Colonic mucosa (tissue), 4 donors: ENCODE measurements at places on chromosomes 2 and 18. TPM values are rescaled to one million over a fixed set of nuclear protein-coding genes. Genes with fewer than 3 reads are reported as not detected.

PPM1B gene
- total RNA-seq: 50.8 TPM

FAM210A gene
- total RNA-seq: 31.0 TPM

THUMPD2 gene
- total RNA-seq: 8.3 TPM

PTGR3 gene
- 59.1 TPM for total RNA-seq

GRCh38 chr2:134553657-134554056 lies 165.1 kb downstream of the TMEM163 start:
- H3K27me3 ChIP-seq: no peaks in the 10 kb centered on the region
- no peak for DNase-seq
- no peaks in the 10 kb centered on the region for H3K36me3 ChIP-seq
- no peaks in the 10 kb centered on the region for H3K4me1 ChIP-seq
- H3K4me3 ChIP-seq: no peak overlapping the region
- H3K27ac ChIP-seq: no peak overlapping the region

DNA sequence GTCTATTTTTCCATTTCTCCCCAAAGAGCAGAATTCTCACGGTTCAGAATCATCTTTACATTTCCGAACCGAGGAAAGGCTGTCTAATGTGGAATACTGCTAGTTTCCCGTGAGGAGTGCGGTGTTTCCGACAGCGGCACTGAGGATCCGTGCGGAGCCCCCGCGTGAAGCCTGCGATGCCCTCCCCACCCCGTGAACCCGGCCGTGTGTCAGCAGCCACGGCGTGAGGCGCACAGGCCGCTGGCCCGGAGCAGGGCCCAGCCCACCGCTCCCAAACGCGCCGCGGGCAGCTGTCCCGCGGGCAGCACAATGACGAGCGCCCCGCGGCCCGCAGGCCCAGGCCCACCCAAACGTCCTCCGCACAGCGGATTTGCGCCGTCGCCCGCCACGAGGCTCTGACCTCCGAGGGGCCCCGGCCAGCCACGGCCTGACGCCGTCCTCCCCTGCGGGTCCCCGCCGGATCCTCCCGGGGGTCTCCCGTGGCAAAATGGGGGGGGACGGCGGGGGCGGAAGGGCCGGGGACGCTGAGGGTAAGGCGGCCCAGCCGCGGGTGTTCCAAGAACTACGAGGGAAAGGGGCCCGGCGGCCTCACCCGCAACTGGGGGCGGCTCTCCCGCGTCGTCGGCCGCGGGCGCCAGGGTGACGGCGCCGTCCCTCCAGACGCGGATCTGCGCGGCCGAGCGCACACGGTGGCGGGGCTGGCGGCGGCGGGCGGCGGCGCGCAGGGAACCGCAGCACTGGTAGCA lies 796 bp downstream of the SPIRE1 start:
- H3K36me3 ChIP-seq: no peaks in the 10 kb centered on the region
- H3K27me3 ChIP-seq: no peaks in the 10 kb centered on the region
- H3K4me3 ChIP-seq: peak overlapping the region; percentile 69
- H3K27ac ChIP-seq: peak overlapping the region; percentile 80
- no peak for DNase-seq
- no peaks in the 10 kb centered on the region for H3K4me1 ChIP-seq

- no peak overlapping the region for H3K27ac ChIP-seq
- no peaks in the 10 kb centered on the region for H3K27me3 ChIP-seq
- no peak overlapping the region for H3K4me3 ChIP-seq
- no peaks in the 10 kb centered on the region for H3K4me1 ChIP-seq
- no peaks in the 10 kb centered on the region for H3K36me3 ChIP-seq
- peak; percentile 56 for DNase-seq
These were observed 492.4 kb downstream of the PLCL1 start for GRCh38 chr2:198296665-198297308.

- H3K27me3 ChIP-seq: no peaks in the 10 kb centered on the region
- H3K4me3 ChIP-seq: no peak overlapping the region
- no peak for DNase-seq
These were observed 1042.2 kb downstream of the TMEM182 start for GRCh38 chr2:103804013-103804412.

- no peak overlapping the region for H3K4me3 ChIP-seq
- no peaks in the 10 kb centered on the region for H3K27me3 ChIP-seq
- DNase-seq: no peak
- H3K36me3 ChIP-seq: no peaks in the 10 kb centered on the region
These were observed 435.4 kb downstream of the NRXN1 start for GRCh38 chr2:50596515-50596914.

DNA sequence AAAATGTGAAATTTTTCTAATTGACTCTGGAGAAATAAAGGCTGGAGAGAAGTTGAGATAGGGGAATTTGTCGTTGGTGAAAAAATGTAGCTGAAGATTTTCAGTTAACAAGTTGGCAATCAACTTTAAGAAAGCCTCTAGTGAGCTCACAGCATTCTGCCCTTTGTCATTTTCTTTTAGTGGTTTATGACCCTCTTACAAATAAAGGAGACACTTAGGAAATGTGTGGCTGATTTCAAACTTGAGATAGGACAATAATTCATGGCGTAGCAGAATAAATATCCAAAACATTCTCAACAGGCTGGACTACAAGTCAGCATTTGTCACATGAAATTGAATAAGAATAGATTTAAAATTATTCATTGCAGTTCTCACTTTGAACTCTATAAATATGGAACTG lies 412.5 kb upstream of the SPHKAP start:
- H3K4me1 ChIP-seq: no peaks in the 10 kb centered on the region
- H3K4me3 ChIP-seq: no peak overlapping the region
- no peaks in the 10 kb centered on the region for H3K27me3 ChIP-seq
- peak overlapping the region; percentile 8 for H3K27ac ChIP-seq
- H3K36me3 ChIP-seq: no peaks in the 10 kb centered on the region

GRCh38 chr2:28469947-28470535 lies 25.8 kb upstream of the PLB1 start:
- peak overlapping the region; percentile 17 for H3K27ac ChIP-seq
- H3K4me1 ChIP-seq: peaks cover 6% of the 10 kb centered on the region
- DNase-seq: peak; percentile 40

GRCh38 chr2:226312155-226312554 lies 487.5 kb downstream of the IRS1 start:
- H3K4me1 ChIP-seq: no peaks in the 10 kb centered on the region
- H3K36me3 ChIP-seq: no peaks in the 10 kb centered on the region
- H3K27ac ChIP-seq: no peak overlapping the region
- no peak for DNase-seq
